ENCODE measurements at places on chromosomes 5 and 9.

GRCh38 chr5:116507051-116507537, 67.5 kb downstream of the SEMA6A start:
- no peak for DNase-seq

DNA sequence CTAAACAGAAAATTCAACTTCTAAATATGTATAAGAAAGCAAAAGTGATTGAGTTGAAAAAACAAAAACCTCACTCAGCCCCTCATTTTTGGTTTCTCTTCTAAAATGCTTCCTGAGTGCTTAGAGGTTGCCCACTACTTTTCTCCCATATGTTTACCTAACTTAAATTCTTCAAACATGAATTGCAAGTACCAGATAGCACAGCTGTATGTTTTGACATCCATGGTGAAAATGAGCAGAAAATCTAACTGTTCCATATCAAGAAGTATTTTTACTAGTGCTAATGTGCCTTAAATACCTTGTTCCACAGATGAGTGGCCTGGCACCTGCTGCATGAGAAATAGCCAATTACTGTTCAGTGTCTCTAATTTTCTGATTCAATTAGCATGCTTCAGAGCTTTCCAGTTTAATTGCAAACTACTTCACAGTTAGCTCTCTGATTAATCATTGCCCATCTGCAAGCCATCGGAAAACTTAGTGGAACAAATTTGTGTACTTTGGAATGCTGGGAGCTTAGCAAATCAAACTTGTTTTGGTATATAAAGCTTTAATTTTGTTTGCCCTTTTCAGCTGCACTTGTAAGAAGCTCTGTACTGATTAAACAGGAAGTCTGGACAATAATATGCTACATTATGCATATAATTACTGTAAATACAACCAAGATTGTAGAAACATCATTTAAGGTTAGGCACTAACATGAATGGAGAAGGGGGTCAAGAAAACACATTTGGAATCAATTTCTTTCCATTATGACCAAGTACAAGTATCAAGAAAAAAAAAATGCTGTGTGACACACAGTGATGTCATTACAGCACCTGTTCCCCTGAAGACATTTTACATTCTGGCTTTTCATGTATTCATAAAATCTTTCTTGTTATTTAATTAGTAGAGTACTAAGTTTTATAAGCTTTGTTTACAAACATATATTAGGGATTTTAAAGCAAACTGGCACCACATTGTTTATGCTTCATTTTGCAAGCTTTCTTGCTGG, 65.6 kb downstream of the POU5F2 start:
- DNase-seq = no peak

DNA sequence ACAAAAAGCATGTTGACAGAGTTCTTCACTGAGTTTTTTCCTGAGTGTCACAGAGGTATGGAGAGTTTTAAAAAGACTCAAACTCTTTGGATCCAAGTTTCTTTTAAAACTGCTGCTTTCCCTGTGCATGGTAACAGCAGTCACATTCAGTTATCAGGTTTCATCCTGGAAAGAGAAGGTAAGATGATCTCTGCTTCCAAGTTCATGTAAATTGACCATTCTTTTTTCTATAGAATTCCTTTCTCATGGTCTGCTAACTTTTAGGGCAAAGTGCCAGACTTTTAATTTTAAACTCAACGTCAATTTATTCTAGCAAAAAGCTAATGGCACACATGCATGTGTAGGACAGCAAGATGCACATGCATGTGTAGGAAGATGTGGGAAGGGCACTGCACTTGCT, 52.5 kb upstream of the PRLR start:
- no peak for DNase-seq

DNA sequence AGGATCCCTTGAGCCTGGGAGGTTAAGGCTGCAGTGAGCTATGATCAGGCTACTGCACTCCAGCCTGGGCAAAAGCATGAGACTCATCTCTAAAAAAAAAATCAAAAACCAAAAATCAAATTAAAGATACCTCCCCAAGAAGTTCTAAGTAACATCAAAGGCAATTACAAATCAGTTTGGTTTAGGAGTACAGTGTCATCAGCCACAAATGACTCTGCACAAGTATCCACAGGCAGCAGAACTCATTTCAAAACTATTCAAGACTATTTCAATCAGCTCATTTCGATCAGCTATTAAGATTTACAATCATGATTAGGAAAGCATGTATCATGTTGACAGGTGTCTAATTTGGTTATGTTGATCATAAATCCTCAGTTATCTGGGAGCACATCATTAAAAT, 19.1 kb downstream of the TRMO start:
- DNase-seq = no peak

- DNase-seq = no peak
These were observed 166.1 kb downstream of the EDIL3 start for GRCh38 chr5:84218546-84218945.

Measured in dorsolateral prefrontal cortex (tissue), 122 donors.